ENCODE measurements at places on chromosomes 1 and 21. TPM values are rescaled to one million over a fixed set of nuclear protein-coding genes. Genes with fewer than 3 reads are reported as not detected.

KLHL12 gene
- 12.4 TPM for total RNA-seq

KIF17 gene
- total RNA-seq, result 14.8 TPM

USP48 gene
- total RNA-seq, result 49.8 TPM

AMY2B gene
- total RNA-seq, result 51.1 TPM

DCAF6 gene
- 57.2 TPM for total RNA-seq

CD2 gene
- 3.4 TPM for total RNA-seq

ITGB2 gene
- 581 TPM for total RNA-seq

ALG14 gene
- 1.2 TPM for total RNA-seq

SLC35E2B gene
- 27.8 TPM for total RNA-seq

C1orf50 gene
- 3.3 TPM for total RNA-seq

GRCh38 chr1:150926097-150926741 lies at the start of gene SETDB1:
Gene SETDB1, plus strand, starts transcription at chr1:150926363. Its CDS starts 1,352 bp downstream, at chr1:150927715.
- DNase-seq, result peak; percentile 66

DNA sequence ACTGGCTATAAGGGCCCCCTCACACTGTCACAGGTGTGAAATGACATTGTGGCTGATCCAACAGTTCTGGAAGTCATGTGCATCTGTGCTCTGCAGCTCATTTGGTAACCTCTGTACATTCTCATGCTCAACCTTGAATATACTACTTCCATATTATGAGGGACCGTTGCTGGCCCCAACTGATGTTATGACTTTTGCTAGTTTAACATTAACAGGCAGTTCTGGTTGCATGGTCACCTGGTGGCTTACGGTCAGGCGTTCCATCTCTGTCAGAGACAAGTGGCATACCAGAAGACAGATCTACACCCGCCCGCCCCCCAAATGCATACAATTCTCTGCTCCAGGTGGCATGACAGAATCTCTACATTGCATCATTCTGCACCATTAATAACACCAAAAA lies 6.0 kb upstream of the DIP2A start:
- DNase-seq, result no peak

DNA sequence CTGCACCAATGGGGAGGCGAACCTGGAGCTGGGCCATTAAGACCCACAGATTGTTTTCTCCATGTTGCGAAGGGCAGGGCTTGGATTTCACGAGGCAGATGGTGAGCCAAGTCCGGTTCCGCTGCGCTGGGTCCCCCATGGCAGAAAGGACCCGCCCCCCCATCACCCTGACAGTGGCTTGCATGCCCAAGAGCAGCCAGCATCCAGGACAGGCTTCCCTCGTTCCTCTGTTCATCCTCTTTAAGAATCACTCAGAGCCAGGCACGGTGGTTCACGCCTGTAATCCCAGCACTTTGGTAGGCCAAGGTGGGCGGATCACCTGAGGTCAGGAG lies 15.8 kb upstream of the NPHP4 start:
- DNase-seq, result no peak

GRCh38 chr1:162136760-162137159 lies 67.3 kb downstream of the NOS1AP start:
- no peak for DNase-seq

- no peak for DNase-seq
These were observed 533.1 kb downstream of the KIF26B start for GRCh38 chr1:245687636-245688535.

DNA sequence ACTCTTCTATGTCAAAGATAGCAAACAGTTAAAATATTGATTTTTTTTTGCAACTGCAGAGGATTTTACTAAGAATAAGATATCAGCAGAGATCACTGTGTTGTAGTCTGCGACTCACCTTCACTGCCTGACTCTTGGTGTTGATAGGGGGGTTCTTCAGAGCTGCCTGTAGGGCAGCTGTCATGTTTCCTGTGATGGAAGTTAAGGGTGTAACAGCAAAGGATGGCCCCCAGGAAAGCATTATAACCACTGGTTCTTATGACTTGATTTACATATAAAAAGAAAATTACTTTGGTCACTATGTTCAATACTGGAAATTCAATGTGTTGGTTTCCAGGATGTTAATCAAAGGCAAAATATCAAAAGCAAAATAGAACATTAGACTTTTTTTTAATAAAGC lies 2.6 kb downstream of the ARPC5 start:
- DNase-seq, result no peak

GRCh38 chr1:98988904-98989555 lies 15.6 kb downstream of the PLPPR5 start:
- no peak for DNase-seq

- no peak for DNase-seq
These were observed 35.9 kb downstream of the ST3GAL3 start for GRCh38 chr1:43743206-43743605.

DNA sequence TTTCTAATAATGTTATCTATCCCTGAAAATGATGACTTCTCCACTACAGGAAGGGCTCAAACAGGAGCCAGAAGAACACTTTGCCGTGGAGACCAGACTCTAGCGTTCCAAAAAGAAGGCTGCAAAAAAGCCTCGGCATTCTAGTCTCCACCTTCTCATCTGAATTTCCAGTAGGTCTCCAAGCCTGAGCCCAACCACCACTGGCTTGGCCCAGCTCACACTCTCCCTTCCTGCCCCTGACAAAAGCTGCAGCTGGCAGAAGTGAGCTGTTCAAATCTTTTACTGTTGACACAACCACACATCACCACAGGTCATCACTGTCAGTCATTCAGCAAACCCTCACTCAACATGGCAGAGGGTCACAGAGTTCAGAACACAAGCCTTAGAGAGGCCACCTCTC lies 69.3 kb downstream of the CAMK2N1 start:
- no peak for DNase-seq
